Activated naive CD4-positive, alpha-beta T cell treated with anti-CD3 and anti-CD28 coated beads, Interleukin-2, amount 50 U/mL, for 72 hours (primary cell): ENCODE measurements at places on chromosomes 4 and X. TPM values are rescaled to one million over a fixed set of nuclear protein-coding genes. Genes with fewer than 3 reads are reported as not detected.

Gene FAM199X
- total RNA-seq: 7.3 TPM

Gene OCRL
- total RNA-seq: 0.96 TPM

Gene RENBP
- 16.1 TPM for total RNA-seq

DNA sequence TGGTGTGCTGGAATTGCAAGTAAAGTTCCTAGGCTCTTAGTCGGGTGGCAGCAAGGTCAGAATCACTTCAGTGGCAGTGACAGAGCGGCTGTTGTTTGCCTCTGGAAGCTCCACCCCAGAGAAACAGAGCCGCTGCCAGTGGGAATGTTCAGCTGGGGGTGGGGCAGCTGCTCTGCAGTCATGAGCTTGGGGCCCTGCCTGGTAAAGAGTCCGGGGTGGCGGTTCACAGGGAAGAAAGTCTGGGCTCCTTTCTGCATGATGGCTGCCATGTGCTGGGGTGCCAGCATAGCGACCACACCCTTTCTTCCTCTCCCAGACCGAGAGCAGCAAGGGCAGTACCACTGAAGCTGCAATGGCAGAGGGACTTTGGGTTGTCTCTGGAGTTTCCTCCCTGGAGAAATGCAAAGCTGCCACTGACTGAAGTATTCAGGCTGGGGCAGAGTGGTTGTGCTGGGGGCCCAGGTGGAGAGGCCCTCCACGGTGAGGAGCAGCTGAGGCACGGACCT is 108.8 kb upstream of the CENPE start:
- DNase-seq: no peak

- no peak for DNase-seq
Measured at GRCh38 chr4:158929939-158930638, 161.3 kb downstream of the FNIP2 start.

DNA sequence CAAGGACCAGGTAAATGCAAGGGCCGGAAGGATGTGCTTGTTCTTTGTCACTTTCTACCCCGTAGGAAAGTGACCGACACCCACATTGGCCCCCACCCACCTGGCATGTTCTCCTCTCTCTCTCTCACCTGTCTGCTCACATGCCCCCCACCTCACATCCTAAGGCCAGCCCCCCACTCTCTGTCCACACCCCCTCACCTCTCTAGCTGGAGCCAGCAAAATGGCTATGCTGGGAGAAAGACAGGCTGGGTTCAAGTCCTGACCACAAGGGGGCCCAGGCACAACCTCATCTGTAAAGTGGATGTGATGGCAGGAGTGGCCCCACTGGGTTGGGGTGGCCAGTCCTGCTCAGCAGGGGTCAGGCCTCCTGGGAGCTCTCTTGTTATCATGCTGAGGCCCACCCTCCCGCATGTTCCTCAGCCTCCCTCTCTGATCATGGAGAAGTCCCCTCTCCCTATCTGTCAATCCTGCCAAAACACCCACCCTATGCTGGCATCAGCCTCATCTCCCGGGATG is 1.7 kb upstream of the PPP2R2C start:
- no peak for DNase-seq

Gene SPANXC
- not detected for total RNA-seq

DNA sequence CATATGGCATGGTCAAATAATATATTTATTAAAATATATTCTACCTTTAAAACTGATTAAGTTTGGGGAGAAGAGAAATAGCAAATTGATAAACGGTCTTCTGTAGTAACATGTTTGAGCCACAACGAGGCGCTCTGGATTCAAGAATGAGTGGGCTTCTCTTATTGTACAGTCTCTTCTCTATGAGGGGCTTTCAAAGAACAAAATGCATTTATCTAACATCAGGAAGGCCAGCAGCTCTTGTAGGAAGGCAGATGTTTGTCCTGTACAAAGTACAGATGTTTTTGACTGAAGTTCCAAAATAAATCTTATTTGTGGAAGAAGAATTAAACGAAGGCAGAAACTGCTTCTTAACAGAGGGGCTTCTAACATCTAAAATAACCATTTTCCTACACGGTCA is 153.6 kb downstream of the RASL11B start:
- no peak for DNase-seq

DNA sequence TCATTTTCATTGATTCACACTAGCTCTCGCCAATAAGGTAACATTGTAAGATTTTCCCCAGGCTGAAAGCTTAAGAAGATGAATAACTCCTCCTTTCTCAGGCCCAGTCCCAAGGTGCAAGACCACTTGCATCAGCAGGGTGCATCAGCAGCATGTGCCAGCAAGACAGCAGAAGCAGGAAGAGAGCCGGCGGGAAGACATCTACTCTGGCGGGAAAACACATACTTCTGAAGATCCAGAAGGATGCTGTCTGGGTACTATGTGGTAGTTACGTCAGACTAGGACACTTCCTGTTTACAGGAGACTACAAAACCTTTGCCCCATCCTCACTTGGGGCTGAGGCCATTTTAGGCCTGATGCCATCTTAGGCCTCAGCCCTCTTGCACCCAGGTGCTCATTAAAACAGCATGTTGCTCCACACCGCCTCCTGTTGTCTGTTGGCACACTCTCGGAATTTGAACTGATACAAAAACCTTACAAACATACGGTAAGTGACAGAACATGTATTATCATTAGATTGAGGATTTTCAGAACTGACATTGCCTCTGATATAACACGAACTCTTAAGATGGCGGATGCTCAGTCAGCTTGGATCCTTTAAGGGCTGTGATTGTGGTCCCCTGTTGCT is 886.5 kb upstream of the EPHA5 start:
- no peak for DNase-seq

DNA sequence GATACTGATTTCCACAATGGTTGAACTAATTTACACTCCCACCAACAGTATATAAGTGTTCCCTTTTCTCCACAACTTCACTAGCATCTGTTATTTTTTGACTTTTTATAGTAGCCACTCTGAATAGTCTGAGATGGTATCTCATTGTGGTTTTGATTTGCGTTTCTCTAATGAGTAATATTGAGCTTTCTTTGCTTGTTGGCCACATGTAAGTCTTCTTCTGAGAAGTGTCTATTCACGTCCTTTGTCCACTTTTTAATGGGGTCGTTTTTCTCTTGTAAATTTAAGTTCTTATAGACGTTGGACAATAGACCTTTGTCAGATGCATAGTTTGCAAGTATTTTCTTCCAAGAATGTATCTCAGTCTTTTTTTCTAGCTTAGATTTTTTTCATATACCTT is 10.0 kb downstream of the FBXW7 start:
- DNase-seq: no peak

GRCh38 chr4:183738081-183738673 is 79.1 kb downstream of the TRAPPC11 start:
- DNase-seq: no peak

Gene MAGEA10
- total RNA-seq: not detected
